ENCODE measurements at places on chromosomes 16 and 17.

DNA sequence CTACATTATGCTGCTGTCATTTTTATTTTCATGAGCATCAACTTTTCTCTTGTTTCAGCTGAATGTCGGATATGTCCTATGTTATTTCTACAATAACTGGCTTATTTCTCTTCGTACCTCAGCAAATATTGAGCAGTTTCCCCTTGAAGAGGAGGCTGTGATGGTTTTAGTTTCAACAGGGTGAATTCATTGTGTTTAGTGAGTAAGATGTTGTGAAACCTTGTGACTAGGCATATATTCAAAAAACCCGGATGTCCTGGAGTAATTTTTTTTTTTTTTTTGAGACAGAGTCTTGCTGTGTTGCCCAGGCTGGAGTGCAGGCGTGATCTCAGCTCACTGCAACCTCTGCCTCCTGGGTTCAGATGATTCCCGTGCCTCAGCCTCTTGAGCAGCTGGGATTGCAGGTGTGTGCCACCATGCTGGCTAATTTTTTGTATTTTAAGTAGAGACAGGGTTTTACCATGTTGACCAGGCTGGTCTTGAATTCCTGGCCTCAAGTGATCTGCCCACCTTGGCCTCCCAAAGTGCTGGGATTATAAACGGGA lies 11.1 kb downstream of the CPD start:
- no peak for DNase-seq

GRCh38 chr17:36880268-36880905 lies 56.9 kb upstream of the LHX1 start:
- no peak for DNase-seq

GRCh38 chr17:1638171-1638590 lies 7.4 kb downstream of the SCARF1 start:
- DNase-seq = no peak

GRCh38 chr16:66337463-66338188 lies 28.9 kb upstream of the CDH5 start:
- no peak for DNase-seq

GRCh38 chr17:57935833-57936807 lies 19.1 kb downstream of the CUEDC1 start:
- no peak for DNase-seq

DNA sequence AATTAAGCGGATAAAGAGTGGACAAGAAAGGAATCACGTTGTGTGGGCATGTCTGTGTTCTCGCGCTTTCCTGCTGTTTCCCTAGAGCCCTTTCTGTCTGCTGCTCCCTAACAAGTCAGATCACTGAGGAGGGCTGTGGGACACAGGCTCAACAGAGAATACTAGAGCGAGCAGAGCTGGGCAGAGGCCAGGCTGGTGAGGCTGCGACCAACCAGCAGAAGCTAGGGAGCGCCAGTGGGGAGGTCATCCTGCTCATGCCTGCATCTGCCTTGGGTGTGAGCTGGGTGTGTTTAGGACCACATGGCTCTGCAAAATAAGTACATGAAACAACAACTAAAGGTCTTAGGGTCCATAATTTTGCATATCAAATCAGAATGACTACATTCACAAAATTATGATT lies 11.5 kb upstream of the FOXJ1 start:
- DNase-seq = no peak

DNA sequence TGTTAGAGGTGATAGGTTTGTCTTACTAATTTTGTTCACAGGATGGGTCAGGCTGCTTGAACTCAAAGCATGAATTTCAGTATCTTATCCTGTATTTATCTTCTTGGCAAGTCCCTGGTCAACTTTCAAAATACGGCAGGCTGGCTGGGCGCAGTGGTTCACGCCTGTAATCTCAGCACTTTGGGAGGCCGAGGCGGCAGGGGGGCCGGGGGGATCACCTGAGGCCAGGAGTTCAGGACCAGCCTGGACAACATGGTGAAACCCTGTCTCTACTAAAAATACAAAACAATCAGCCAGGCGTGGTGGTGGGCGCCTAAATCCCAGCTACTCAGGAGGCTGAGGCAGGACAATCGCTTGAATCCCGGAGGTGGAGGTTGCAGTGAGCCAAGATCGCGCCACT lies 25.0 kb upstream of the RSL1D1 start:
- DNase-seq = no peak

DNA sequence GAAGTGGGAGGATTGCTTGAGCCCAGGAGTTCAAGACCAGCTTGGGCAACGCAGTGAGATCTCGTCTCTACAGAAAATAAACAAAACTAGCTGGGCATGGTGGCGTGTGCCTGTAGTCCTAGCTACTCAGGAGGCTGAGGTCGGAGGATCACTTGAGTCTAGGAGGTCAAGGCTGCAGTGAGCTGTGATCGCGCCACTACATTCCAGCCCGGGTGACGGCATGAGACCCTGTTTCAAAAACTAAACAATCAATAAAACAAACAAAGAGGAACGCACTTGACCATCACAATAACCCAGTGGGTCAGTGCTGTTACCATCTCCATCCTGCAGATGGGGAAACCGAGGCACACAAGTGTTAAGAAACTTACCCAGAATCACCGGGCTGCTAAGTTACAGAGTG lies 13.7 kb downstream of the ZNF500 start:
- DNase-seq = no peak

DNA sequence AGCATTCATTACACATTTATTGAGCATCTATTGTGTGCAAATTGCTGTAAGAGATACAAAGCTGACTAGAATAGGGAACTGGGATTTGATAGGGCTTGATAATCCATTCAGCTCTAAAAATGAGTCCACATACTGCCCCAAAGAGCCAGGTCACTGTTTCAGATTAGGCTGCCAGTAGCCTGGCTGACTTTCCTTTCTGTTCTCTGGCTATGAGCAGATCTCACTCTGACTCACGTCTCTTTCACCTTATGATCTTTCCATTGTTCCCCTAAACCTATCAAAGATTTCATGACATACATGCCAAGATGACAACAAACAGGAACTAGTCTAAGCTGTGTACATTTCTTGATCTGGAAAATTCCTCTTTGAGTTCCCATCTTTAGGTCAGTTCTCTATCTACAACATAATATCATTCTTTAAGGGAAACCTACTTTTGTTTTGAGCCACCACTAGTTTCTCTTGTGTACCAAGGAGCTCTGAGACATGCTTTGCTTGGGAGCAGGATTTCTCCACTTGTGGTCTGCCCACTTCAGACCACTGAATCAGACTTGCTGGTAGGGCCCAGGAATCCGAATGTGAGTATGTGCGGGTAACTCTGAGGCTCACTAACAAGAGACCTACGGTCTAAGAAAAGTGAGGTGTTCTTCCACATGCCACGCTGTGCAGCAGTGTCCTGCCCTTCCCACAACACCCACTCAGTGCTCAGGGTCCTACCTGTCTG lies 40.9 kb upstream of the ICAM2 start:
- DNase-seq = no peak

DNA sequence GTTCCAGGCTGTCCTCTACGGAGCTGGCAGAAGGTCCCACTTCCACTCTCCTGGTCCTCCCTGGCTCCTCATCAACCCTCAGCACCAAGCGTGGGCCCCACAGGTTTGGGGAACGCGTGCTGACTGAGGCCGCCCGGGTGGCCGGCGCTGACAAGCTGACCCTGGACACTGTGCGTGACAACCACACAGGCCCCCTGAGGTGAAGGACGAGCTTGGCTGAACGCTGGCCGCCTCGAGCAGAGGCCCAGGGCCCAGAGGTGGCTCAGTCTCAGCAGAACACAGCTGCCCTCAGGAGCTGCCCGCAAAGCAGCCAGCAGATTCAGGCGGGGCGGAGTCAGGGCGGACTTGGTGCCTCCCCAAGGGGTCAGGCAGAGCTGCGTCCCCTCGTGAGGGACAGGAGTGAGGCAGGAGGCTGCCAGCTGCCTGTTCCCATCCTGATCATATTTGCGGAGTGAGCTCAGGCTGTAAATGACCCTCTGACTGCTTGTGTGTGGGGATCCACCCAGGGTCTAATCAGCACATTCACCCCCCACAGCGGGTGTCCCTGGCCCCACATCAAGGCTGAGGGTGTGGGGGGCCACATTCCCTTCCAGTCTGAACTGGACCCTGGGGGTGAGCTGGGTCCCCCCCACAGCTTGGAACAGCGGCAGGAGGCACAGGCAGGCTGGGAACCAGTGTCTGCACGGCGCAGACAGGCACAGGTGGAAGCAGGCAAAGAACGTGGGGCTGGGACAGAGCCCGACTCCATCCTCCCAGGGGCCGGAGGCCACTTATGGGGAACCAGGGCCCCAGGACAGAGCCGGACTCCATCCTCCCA lies 105.1 kb upstream of the METRNL start:
- DNase-seq = no peak

DNA sequence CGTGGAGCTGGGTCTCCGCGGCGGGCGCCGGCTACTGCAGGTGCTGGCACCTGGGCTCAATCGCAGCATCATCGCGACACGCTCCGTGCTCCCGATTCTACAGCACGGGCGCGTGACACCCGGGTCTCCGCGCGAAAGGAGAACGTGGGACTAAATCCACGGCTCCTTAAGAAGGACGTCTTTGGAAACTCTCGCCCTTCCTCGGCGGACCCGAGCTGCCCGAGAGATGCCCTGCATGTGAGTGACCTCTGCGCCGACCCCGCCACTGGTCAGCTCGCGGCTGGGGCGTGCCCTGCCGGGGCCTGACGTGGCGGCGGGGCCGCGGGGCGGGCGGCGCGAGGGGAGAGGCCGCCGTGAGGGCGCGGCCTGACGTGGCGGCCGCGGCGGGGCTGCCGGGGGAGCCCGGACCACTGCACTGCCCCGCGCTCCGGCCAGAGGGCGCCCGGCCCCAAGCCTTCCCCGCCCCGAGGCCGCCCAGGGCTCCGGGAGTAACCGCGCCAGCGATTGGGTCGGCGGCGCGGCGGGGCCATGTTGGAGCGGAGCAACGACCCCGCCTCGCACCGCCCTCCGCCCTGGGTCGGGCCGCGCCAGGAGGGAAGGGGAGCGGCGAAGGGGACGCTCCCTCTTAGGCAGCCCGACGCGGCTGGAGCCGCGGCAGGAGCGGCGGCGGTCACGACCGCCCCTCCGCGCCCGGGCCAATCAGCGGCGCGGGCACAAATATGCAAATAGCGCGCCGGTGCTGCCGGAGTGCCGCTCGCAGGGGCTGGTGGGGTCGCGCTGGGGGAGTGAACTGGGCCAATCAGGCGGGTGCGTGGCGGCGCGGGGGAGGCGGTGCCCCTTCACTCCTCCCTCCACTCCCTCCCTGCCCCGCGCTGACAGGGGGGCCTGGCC lies 75.6 kb downstream of the CHD9 start:
- DNase-seq = peak; percentile 96

DNA sequence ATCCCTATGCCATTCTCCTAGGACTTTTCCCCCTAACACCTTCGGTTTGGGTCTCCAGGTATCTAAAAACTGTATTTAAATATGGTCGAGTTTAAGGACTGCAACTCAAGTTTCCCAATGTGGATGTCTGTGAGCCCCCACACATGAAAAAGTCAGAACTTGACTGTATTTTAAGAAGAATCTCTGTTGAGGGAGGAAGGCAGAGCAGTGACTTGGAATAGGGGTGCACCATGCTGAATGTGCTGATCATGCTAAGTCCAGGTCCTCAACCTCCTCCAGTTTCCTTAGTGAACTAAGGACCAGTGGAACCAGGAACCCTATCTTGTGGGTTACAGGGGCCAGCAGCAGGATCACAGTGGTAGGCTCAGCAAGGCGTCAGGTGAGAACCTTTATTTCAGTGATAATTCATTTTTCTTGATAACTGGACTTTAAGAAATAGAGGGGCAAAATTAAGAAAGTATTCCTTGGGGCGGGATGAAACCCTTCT lies 19.5 kb downstream of the GRB7 start:
- DNase-seq = no peak

GRCh38 chr16:58963479-58963878 lies 229.4 kb upstream of the GOT2 start:
- DNase-seq = no peak

GRCh38 chr17:53426505-53426904 lies 396.2 kb upstream of the KIF2B start:
- DNase-seq = no peak

- no peak for DNase-seq
Observed at GRCh38 chr17:40072040-40072734, 9.4 kb downstream of the THRA start.

DNA sequence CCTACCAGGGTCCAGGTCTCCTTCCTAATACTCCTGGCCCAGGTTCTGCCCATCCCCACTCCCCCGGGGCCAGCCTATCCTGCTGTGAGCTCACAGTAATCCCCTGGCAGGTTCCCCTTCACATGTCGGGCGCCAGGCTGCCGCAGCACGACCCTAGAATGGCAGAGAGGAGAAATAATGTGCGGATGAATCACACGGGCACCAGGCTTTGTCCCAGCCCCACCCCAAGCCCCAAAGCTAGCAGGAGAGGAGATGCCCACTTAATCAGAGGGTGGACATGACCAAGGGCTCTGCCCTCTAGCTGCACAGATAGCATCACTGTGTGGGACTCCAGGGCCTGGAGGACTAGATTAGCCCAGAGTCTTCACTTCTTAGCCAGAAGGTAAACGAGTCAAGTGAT lies 39.5 kb downstream of the ST3GAL2 start:
- DNase-seq = no peak

GRCh38 chr17:50689956-50690886 lies 17.5 kb downstream of the ANKRD40 start:
- no peak for DNase-seq

GRCh38 chr17:1909985-1910384 lies 80.2 kb downstream of the RPA1 start:
- DNase-seq = no peak

DNA sequence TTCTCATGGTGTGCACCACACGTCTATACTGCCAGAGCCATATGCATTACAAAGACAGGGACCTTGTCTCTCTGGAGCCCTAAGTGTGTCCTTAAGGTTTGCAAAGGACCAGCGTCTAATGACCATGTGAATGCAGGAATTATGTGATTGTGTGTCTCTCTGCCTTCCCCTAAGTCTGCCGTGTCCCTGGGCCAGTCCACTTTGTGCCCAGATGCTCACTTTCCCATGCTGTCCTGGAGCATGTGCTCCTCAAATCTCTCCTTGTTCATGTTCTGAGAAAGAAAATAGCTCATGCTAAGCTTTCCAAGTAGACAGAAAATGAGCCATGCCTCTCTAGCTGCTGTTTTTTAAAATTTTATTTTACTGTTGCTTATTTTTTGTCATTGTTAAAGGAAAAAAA lies 125.5 kb downstream of the RBFOX1 start:
- no peak for DNase-seq

GRCh38 chr16:50810241-50810965 lies 68.5 kb downstream of the CYLD start:
- no peak for DNase-seq

- no peak for DNase-seq
Observed at GRCh38 chr17:49003557-49004511, 6.6 kb downstream of the IGF2BP1 start.

Data from RWPE1 (cell line).